HAP-1 (cell line): ENCODE measurements at places on chromosomes 13 and 19.
A peak's percentile ranks its signal among the peaks of the same experiment; 100 is the strongest.

- no peak for DNase-seq
These were observed 229.0 kb downstream of the POSTN start for GRCh38 chr13:37369616-37370015.

- no peak for DNase-seq
These were observed 8.4 kb downstream of the ARHGAP33 start for GRCh38 chr19:35783469-35784434.

DNA sequence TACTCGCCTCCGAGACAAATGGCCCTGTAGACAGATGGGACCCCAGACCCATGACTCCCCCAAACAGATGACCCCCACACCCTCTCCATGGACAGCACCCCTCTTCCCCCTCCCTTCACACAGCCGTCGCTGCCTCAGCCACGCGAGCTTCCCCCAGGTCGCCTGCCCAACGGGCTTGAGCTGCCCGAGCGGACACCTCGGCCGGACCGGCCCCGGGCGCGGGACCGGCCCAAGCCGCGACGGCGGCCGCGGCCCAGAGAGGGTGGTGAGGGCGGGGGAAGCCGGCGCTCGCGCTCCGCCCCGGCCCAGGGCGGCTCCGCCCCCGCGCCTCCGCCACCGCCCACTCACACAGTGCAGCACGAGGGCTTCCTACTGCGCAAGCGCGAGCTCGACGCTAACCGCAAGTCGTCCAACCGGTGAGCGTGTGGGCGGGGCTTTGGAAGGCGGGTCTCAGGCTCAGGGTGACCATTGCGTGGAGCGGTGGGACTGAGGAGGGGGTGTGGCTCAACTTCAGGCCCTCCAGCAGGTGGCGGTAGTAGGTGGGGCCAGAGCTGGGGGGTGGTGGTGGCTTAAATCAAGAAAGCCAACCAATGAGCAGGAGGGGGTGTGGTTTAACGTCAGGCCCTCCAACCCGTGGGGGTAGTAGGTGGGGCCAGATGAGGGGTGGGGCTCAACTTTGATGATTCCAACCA is 6.2 kb upstream of the SHKBP1 start:
- DNase-seq = peak; percentile 100

- no peak for DNase-seq
These were observed 679 bp upstream of the CDADC1 start for GRCh38 chr13:49246850-49247642.

GRCh38 chr13:29887030-29887557 is 36.7 kb upstream of the UBL3 start:
- DNase-seq = no peak

GRCh38 chr13:39773833-39774232 is 118.4 kb downstream of the COG6 start:
- no peak for DNase-seq

- DNase-seq = no peak
These were observed 92.0 kb downstream of the KCTD15 start for GRCh38 chr19:33888665-33889064.

GRCh38 chr13:24306632-24307031 is 2.7 kb upstream of the C1QTNF9 start:
- no peak for DNase-seq

DNA sequence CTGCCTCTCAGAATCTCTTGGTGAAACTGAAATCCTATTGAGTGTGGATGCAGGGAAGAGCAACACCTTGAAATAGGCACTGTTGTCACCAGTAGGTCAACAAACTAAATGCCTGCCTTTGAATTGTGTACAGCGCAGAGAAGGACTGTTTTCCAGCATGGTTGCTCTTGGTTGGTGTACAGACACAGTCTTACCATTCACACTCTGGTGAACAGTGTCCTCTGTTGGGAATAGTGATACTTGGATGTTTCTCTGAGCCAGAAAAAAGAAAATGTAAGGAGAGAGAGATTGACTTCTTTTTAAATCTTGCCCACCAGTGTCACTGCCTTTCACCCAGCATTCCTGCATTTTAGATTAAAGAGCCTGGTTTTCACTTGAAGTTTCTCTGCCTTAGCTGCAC is 179.7 kb downstream of the STK24 start:
- DNase-seq = no peak

- no peak for DNase-seq
These were observed 856.7 kb upstream of the SLITRK1 start for GRCh38 chr13:84739021-84739420.
